ENCODE measurements at places on chromosomes 1 and 21.

DNA sequence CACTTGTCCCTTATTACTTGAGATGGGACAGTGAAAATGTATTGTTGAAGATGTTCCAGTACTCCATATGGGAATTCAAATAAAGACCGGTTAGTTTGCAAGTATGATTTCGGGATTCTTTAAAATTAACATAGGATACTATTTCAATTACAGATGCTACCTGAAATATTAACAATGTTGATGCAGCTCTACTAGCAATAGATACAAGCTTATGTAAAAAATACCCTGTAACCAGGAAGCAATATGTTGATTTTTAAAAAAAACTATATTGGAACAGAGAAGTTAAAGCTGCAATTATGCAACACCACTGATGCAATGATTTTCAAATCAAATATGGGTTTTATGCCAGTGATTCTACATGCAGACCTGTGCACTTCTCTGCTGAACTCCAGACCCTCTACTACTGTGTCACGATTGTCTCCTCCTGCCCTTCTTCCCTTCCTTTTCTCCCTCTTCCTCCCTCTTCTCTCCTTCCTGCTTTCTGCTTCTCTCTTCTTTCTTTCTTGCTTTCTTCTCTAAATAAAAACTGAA lies 179.2 kb downstream of the ATP6V1G3 start:
- DNase-seq = no peak

GRCh38 chr1:54111624-54112023 lies 41.2 kb downstream of the CDCP2 start:
- DNase-seq = no peak

DNA sequence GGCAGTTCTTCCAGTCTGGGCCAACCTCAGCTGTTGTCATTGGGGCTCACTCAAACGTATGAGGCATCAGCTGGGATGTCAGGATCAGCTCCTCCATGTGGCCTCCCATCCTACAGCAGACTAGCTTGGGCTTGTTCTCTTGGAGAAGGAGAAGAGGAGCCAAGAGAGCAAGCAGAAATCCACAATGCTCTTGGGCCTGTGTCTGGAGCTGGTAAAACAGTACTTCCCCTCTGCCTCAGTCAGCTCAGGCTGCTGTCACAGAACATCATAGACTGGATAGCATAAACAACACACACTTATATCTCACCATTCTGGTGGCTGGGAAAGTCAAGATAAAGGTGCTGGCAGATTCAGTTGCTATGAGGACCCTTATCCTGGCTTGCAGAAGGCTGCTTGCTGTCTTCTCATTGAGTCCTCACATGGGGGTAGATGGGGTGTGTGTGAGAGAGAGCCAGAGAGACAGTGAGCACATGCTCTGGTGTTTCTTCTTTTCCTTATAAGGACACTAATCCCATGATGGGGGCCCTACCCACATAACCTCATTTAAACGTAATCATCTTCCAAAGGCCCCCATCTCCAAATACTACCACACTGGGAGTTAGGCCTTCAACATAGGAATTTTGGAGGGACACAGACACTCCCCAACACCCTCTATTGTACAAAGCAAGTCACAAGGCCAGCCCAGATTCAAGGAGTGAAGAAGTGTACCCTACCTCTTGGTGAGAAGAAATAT lies 16.3 kb upstream of the DNAJC6 start:
- no peak for DNase-seq

GRCh38 chr1:94237291-94238226 lies at the start of gene ARHGAP29:
Gene ARHGAP29, minus strand, starts transcription at chr1:94237584. Its CDS starts 5,973 bp downstream, at chr1:94231611.
- peak; percentile 92 for DNase-seq

DNA sequence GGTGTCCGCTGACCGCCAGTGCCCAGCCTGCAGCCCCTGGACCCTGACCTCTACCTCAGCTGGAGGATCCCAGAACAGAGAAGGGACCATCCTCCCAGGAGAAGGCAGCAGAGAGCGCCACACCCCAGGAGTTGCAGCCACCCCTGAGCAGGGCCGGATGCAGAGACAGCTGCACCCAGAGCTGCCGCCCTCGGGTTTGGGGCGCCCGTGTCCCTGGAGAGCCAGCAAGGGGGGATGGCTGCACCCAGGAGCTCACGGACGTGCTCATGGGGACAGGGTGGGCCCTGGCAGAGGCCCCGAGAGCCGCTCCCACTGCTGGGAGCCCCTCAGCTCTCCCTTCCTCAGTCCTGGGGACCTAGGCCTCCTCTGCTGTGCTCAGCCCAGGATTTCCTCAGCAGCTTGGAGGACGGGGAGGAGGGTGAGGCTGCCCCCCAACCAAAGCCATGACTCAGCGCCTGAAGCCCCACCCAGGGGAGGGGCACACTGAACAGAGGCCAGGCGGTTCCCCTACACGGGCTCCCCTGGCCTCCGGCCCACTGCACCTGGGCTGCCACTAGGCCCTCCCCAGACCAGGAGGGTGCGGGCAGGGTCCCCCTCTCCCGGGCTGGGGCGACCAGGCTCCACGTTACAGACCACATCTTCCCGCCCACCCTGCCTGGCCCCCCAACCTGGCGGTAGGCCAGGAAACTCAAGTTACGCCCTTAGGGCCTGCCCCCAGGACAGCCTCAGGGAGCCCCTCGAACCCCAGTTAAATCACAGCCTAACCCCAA lies 2.2 kb downstream of the ACAP3 start:
- peak; percentile 75 for DNase-seq

GRCh38 chr1:114154146-114154962 lies 685 bp upstream of the SYT6 start:
- DNase-seq = no peak

- DNase-seq = no peak
These were observed 5.2 kb downstream of the NFIA start for GRCh38 chr1:61087571-61087970.

DNA sequence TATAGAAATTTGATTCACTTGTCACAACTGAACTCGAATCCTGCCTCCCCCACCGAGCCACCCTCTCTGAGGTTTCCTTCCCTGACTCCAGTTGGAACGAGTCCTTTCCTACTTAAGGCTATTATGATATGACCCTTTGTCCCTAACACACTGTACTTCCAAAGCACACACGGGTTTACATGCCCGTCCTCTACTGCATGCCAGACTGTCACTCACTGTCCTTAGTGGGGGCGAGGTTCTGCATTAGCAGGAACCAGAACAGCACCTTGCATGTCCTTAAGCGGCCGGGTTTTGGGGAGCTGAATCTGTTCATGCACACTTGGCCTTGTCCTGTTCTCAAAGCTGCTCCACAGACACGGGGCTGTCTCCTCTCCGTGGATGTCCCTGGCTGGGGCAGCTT lies 164.6 kb upstream of the KCNJ6 start:
- no peak for DNase-seq

GRCh38 chr1:201609661-201610318 lies 70.9 kb downstream of the NAV1 start:
- DNase-seq = no peak

GRCh38 chr1:94796266-94796665 lies 23.9 kb upstream of the SLC44A3 start:
- DNase-seq = no peak

DNA sequence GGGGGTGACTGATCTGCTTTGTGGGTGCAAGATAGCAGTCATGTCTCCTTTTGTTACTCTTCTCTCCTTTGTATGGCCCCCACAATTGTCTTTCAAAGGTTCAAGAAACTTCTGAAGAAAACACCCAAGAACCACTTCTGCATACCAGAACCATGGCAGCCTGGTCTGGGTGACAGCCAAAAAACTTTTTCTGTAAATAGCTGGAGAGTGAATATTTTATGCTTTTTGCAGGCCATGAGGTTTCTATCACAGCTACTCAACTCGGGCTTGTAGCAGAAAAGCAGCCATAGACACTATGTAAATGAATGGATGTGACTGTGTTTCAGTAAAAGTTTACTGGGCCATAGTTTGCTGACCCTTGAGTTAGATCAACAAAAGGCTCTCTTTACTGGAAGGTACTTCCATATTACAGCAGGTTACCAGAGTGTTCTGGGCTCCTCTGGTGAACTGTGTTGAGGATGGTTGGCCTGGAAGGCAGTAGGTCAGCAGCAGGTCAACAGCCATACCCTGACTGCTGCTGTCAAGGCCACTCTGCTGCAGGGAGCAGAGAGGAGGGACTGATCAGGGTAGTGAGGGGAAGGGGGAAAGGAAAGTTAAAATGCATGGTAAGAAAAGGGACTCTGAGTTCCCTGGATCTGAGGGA lies 116.4 kb downstream of the GDAP2 start:
- DNase-seq = no peak

DNA sequence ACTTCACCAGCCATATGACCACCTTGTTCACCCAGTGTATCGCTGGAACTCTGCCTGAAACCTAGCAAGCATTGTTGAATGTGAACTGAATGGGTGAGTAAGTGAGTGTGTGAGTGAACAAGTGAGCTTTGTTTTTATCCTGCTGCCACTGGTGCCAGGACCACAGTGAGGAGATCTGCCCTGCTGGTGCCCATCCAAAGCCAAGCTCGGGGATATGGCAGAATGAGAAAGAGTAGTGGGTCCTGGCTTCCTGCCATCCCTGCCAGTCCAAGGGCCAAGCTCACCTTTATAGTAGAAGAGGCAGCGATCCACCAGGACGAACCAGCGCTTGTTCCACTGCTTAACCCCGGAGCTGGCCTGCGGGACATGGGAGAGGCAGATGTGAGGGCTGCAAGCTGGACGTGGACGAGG lies 53.4 kb upstream of the GOLT1A start:
- peak; percentile 16 for DNase-seq

GRCh38 chr1:15476927-15477326 lies 1.0 kb downstream of the CELA2B start:
- DNase-seq = no peak

- DNase-seq = no peak
These were observed 9.2 kb upstream of the FNBP1L start for GRCh38 chr1:93438716-93439115.

DNA sequence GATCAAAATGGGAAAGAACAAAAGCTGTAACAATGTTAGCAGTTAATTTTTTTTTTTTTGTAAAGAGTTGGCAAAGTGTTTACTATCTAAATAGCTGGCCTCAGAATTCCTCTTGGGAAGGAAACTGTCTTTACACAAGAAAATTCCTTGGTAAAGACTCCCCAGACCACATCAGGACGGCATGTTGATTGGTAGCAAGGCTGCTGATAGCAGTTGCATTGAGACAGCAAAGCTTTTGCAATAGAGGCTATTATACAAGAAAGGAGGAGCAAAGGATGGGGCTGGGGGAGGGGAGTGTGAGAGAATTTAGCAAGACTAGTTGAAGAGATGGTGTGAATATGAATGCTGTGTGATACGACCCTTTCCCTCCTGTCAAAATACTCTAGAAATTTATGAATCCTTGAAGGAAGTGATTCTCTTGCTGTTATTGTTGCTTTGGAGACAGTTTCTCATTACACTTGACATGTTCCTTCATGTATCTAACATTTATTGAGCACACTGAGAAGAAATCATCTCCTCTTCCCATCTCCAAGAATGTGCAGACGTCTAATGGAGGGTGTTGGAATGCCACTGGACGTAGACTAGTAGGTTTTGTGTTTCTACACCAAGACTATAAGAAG lies 355.6 kb downstream of the SIPA1L2 start:
- no peak for DNase-seq

- DNase-seq = peak; percentile 3
These were observed 408.0 kb downstream of the MATN1 start for GRCh38 chr1:30315185-30315960.

DNA sequence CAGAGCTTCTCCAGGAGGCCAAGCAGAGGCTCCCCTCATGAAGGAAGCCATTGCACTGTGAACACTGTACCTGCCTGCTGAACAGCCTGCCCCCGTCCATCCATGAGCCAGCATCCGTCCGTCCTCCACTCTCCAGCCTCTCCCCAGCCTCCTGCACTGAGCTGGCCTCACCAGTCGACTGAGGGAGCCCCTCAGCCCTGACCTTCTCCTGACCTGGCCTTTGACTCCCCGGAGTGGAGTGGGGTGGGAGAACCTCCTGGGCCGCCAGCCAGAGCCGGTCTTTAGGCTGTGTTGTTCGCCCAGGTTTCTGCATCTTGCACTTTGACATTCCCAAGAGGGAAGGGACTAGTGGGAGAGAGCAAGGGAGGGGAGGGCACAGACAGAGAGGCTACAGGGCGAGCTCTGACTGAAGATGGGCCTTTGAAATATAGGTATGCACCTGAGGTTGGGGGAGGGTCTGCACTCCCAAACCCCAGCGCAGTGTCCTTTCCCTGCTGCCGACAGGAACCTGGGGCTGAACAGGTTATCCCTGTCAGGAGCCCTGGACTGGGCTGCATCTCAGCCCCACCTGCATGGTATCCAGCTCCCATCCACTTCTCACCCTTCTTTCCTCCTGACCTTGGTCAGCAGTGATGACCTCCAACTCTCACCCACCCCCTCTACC lies 19.1 kb downstream of the CSF1 start:
- no peak for DNase-seq

DNA sequence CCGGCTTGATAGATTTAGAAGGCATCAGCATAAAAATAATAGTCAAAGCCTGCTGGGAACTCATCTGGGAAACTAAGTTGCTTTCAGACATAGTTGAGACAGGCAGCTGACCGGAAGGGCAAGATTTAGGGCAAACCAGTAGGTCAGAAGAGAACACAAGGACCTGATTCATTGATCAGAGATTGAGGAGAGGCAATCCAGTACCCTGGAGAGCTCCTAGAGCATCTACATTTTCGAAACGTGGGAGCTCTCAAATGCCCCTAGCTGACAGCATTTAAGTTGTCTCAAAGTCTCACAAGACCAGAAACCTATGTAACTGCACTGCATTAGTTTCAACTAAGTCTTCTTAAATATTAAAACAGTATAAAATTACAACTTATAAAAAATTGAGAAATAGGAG lies 22.9 kb upstream of the MTF2 start:
- peak; percentile 42 for DNase-seq

- no peak for DNase-seq
These were observed 30.9 kb downstream of the SNAP47 start for GRCh38 chr1:227766015-227766634.

DNA sequence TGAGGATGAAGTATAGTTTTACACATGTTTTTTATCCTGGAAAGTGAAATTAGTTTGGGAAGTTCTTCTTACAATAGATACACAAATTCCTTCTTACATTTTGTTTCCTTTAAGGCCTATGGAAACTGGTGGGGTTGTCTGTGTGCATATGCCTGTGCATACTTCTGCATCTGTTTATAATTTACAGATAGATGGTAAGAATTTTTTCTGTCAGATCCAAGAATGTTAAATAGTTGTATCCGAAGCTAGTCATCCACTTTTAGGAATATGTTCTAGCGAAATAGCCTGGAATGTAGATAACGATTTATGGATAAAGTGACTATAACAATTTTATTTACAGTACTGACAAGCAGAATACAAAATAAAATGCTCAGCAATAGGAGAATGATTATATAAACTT lies 194.1 kb downstream of the ROR1 start:
- no peak for DNase-seq

DNA sequence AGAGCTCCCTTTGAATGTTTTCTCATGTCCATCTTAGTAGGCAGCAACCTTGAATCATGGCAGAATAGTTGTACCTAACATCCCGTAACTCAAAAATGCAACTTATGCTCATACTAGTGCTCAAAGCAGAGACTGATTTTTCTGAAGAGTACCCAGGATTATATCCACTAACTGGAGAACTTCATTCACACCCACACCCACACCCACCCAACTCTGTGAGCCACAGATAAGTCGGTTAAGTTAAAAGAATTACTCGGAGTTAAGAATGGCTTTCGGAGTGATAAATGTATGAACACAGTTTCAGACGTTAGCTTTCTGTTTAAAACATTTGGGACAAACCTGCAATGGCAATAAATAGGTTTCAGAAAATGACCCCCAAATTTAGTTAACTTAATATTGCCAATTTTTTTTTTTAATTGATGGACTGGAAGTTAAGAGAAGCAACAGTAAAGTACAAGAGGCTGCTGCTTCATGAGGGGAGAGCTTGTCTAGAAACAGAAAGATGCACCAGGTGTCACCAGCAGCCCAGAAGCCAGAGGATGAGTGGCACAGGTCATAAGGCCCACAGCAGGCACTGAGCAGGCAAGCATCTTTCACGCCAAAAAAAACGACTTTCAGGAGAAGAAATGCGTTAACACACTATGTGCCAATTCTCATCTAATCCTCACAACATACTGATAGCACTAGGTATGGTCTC lies 48.4 kb upstream of the C1orf198 start:
- no peak for DNase-seq

Measured in HT-29 (cell line).